ENCODE measurements at places on chromosomes 12 and 14. TPM values are rescaled to one million over a fixed set of nuclear protein-coding genes. Genes with fewer than 3 reads are reported as not detected.

GRCh38 chr14:52268279-52269061 lies 972 bp downstream of the PTGDR start:
- peak; percentile 2 for DNase-seq

GRCh38 chr12:116425256-116426193 lies 133.7 kb upstream of the MAP1LC3B2 start:
- DNase-seq = no peak

DNA sequence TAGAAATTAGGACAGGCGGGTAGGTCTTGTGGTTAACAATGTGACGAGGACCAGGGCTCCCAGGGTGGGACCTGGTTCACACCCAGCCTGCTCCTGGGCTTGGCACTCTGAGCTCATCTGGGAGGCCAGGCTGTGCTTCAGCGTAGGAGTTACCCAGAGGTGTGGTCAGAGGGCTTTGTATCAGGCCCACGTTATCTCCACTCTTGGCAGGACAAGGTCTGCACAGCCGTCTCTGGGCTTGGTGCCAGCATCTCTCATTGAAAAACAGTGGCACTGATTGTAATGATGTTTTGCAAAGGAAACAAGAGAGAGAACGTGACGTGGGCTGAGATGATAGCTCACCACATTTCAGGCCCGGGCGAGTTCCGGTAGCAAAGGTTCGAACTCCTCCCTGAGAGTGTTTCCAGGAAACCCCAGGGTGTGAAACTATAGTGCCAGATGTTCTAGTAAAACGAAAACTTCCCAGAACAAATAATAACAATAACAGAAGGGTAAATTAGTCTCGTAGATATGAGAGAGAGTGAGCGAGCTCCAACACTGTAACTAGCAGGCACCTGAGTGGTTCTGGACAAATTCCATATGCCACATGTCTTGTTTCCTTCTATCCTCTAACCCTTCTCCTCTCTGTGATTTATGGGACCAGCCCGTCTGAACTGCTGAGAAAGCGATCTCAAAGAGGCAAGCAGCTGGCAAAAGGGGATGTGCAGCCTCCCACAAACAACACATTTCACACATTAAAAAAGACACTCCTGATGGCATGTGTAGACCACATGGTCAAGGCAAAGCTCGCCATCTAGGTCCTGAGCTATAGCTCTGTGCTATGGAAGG lies 227.3 kb downstream of the KTN1 start:
- DNase-seq = no peak

GRCh38 chr12:113062502-113063395 lies 6.2 kb downstream of the DTX1 start:
- no peak for DNase-seq

Gene RILPL1
- total RNA-seq = 24.9 TPM

Gene TAS2R8
- not detected for total RNA-seq

All from neural crest cell (in vitro differentiated cells).